Common myeloid progenitor, CD34-positive (primary cell): ENCODE measurements at places on chromosomes 7 and 10.

DNA sequence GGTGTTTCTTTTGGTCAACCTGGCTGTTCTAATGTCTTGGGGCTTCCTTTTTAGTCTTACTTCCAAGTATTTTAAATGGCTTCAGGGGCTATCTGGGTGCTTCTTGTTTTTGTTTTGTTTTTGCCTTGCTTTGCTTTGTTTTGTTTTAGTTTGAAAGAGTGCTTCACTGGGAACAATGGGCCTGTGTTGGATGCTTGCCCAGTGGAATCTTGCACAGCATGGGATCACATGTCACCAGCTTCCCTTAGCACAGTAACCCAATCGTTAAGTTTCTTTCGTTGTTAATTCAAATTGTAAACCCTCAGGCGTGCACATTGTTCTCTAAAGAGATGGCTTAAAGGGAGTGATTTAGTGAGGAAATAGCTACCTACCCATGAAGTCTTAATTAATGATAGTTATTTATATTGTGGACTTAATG, 8.9 kb downstream of the COL17A1 start:
- DNase-seq, result no peak
- H3K36me3 ChIP-seq, result no peaks in the 10 kb centered on the region
- no peaks in the 10 kb centered on the region for H3K4me1 ChIP-seq
- no peak overlapping the region for H3K4me3 ChIP-seq

- no peak for DNase-seq
- no peaks in the 10 kb centered on the region for H3K27me3 ChIP-seq
- H3K4me3 ChIP-seq, result no peak overlapping the region
Observed at GRCh38 chr10:82821043-82821442, 946.0 kb downstream of the NRG3 start.

- H3K36me3 ChIP-seq, result no peaks in the 10 kb centered on the region
- no peak for DNase-seq
- no peak overlapping the region for H3K4me3 ChIP-seq
- no peaks in the 10 kb centered on the region for H3K4me1 ChIP-seq
- no peak overlapping the region for H3K27ac ChIP-seq
Observed at GRCh38 chr10:58065529-58065815, 202.2 kb downstream of the IPMK start.

- H3K4me1 ChIP-seq, result no peaks in the 10 kb centered on the region
- no peaks in the 10 kb centered on the region for H3K36me3 ChIP-seq
- DNase-seq, result no peak
Observed at GRCh38 chr10:57917019-57917418, 350.7 kb downstream of the IPMK start.

DNA sequence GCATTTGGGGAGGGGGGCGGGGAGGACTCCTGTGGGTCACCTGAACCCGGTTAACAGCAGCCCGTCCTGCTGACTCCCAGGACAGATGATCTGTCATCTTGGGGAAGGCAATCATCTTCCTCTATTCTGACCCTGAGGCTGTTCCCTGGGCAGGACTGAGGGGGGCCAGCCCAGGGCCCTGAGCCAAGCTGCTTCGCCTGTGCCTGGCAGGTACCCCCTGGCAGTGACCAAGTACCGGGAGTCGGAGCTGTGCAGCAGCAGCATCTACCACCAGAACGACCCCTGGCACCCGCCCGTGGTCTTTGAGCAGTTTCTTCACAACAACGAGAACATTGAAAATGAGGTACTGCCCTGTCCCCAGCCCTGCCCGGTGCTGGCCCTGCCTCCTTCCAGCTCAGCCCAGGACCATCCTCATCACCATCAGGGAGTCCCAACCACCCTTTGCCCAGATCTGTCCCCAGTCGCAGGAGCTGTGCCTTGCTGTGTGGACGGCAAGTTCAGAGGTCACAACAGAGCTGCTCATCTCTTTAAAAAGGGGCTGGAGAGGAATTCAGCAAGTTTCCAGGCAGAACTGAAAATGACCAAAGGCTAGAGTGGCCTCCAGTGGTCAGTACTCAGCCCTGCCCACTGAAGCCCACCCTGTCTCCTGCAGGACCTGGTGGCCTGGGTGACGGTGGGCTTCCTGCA, 8.1 kb downstream of the AOC1 start:
- H3K4me1 ChIP-seq, result no peaks in the 10 kb centered on the region
- no peaks in the 10 kb centered on the region for H3K27me3 ChIP-seq
- H3K36me3 ChIP-seq, result no peaks in the 10 kb centered on the region
- H3K4me3 ChIP-seq, result no peak overlapping the region
- no peak for DNase-seq

GRCh38 chr7:86942995-86943394, 116.5 kb downstream of the ELAPOR2 start:
- no peak overlapping the region for H3K27ac ChIP-seq
- H3K4me1 ChIP-seq, result no peaks in the 10 kb centered on the region
- H3K4me3 ChIP-seq, result no peak overlapping the region
- no peaks in the 10 kb centered on the region for H3K36me3 ChIP-seq
- no peak for DNase-seq
- no peaks in the 10 kb centered on the region for H3K27me3 ChIP-seq

DNA sequence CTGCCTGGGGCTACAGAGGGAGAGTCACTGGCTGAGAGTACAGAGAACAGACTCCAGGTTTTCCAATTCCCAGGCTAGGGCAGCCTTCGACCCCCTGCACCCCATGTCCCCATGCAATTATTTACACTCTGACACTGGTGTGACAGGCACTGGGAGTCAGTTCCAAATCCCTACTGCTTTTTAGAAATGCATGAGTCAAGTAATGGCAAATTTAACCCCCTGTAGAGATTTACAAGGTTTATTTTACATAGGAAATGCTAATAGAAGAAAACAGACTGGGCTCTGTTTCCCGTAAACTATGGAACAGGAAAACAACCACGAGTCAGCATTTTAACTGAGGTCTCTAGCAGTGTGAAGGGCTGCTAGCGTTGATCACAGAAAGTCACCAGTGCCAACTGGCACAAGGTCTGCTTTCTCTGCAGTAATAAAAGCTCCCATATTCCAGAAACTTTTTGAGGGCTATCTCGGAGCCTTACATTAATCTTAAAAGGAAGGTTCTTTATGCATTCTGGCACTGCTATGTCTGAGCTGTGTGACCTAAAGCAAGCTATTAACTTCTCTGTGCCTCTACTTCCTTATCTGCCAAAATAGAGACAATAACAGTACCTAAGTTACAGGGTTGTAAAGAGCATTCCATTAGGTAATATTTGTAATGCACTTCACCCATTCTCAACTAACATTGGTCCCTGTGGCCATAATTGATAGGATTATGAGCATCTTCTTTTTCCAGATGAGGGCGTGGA, 28.2 kb downstream of the NOD1 start:
- no peaks in the 10 kb centered on the region for H3K27me3 ChIP-seq
- no peak for DNase-seq
- peaks cover 5% of the 10 kb centered on the region for H3K4me1 ChIP-seq
- peaks cover 11% of the 10 kb centered on the region for H3K36me3 ChIP-seq

DNA sequence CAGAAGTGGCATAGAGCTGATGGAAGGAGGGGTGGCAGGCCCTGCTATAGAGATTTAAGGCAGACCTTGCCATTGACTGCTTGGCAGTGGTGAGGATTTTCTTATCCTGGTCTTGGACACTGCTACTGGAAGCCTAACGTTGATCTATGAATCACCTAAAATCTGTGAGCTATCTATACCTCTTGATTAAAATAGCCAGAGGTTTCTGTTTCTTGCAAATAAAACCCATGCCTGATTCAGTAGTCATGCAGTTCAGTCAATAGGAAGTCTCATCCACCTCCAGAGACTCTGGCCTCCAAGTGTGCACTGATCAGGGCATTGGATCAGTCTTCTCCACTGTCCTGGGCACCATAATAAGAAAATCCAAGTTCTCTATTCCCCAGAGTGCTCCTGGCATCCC, 286.5 kb downstream of the PTEN start:
- DNase-seq, result no peak
- H3K36me3 ChIP-seq, result no peaks in the 10 kb centered on the region
- no peaks in the 10 kb centered on the region for H3K27me3 ChIP-seq
- H3K27ac ChIP-seq, result no peak overlapping the region
- H3K4me3 ChIP-seq, result no peak overlapping the region
- H3K4me1 ChIP-seq, result no peaks in the 10 kb centered on the region

DNA sequence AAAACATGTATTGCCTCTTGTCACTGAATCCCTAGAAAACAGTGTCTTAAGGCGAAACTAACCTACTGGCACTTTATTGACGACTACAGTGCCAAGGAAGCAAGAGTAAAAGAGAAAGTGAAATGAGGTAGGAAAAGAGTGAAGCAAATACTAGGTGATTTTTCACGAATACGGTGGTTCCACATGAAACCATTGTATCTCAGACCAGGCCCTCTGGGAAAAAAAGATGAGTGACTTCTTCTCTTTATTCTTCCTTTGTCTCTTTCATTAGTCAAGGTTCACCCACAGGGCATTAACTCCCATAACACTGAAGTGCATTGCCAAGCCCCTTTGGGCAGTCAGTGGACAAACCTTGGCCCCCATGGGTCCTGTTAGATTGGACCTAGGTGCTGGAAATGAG, 16.2 kb upstream of the MACC1 start:
- no peak overlapping the region for H3K27ac ChIP-seq
- no peaks in the 10 kb centered on the region for H3K4me1 ChIP-seq
- no peak for DNase-seq
- H3K27me3 ChIP-seq, result no peaks in the 10 kb centered on the region
- H3K36me3 ChIP-seq, result no peaks in the 10 kb centered on the region
- no peak overlapping the region for H3K4me3 ChIP-seq

DNA sequence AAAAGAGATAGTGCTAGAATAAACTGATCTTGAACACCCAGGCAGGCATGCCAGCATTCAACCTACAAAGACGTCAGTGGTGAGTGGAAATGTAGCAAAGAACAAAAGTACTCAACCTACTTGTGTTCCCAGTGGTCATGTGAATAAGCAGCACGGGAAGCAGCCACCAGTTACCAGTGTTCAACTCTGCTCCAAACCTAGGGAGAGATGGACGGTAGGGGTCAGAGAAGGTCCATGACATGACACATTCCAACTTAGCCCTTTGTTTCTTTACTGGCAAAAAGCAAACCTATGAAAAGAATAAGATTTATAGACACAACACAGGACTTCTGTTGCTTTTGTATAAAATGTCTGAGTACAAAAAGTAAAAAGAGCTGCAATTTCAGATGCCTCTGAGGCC, 511.4 kb downstream of the XPNPEP1 start:
- H3K4me1 ChIP-seq, result no peaks in the 10 kb centered on the region
- no peak for DNase-seq
- H3K27me3 ChIP-seq, result no peaks in the 10 kb centered on the region
